WTC11 (cell line): ENCODE measurements at places on chromosomes 7 and 10. TPM values are rescaled to one million over a fixed set of nuclear protein-coding genes. Genes with fewer than 3 reads are reported as not detected.

DNA sequence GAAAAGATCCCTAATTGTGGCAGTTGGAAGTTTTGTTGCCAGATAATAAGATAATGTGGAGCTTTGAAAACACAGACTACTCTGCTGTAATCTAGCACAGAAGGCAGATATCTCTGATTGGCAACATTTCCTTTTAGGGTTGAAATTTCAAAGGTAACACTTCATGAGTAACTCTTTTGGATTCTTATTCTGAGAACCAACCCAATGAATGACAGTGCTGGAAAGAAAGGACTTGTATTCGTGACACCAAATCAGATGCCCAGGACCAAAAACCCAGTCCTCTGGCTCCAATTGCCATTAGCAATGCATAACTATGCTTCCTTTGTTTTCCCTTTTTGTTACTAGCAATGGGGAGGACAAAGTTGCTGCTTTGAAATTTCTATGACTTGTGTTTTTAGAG is 41.0 kb upstream of the ELMO1 start:
- no peak for DNase-seq

GRCh38 chr10:14403881-14404623 is 73.3 kb upstream of the FRMD4A start:
- no peak for DNase-seq

DNA sequence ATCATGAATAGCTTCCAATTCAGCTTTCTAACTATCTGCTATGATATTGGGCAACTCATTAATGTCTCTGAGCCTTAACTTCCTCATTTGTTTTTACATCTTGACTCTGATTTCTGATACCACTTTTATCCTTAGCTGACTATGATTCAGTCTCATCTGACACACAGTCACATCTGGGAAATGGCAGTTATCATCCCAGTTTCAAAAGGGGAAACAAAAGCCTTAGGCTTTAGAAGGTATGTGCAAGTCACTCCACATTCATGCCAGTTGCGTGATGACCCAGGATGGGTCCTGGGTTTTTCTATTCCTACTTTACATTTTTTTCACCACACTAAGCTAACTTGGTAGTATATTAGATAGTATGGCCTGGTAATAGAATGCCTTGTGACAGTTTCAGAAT is 12.7 kb downstream of the SCIN start:
- no peak for DNase-seq

- DNase-seq: no peak
These were observed 195.0 kb downstream of the AHR start for GRCh38 chr7:17493446-17493845.

- DNase-seq: no peak
These were observed 160.1 kb downstream of the CFTR start for GRCh38 chr7:117639966-117640365.

DNA sequence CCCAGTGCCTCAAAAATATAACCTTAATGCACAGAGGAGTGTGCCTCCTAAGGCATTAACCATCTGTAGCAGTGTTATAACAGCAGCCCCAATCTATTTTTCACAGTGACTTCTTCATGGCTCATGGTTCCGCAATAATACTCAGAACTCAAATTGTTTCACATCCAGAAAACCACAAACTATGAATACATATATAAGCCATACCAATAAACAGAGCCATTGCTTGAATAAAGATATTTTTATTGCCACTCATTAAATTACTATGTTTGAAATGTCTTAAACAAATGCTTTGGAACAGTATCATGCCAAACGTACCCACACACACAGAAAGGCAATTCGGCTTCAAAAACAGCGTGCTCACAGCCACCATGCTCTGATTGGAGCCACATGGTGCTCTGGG is 629.3 kb upstream of the NRP1 start:
- DNase-seq: no peak

DNA sequence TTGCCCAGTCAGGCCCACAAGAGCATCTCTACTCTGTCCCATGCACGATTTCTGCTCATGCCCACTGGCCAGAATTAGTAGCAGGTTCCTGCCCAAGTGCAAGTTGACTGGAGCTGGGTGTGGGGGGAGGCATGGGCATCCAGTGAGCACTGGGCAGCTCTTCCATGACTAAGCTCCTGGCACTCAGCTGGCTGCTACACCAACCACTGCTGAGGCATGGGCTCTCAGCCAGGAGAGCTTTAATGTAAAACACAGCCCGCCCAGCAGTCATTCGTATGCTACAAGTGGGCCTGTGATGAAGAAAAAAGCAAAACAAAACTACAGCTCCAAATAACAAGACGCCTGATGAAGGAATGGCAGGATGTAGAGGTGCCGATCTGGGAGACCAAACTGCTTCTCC is 335.4 kb upstream of the PFKP start:
- DNase-seq: no peak

DNA sequence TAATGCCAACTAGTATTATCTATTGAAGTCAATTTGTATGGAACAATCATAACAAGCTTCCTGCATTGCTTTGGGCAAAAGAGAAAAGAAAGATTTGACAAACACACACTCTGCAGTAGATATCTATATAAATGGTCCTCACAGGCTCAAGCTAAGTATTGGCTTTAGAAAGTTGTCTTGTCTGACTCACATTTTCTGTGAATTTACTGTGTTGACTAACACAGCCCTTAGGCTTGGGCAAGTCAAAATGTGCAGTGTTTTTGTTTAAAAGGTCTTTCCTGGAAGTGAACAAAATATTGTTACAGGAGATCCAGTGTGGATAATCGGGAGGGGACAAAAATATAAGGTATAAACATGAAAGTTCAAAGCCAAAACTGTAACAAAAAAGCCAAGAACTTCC is 194.4 kb downstream of the RELN start:
- no peak for DNase-seq

DNA sequence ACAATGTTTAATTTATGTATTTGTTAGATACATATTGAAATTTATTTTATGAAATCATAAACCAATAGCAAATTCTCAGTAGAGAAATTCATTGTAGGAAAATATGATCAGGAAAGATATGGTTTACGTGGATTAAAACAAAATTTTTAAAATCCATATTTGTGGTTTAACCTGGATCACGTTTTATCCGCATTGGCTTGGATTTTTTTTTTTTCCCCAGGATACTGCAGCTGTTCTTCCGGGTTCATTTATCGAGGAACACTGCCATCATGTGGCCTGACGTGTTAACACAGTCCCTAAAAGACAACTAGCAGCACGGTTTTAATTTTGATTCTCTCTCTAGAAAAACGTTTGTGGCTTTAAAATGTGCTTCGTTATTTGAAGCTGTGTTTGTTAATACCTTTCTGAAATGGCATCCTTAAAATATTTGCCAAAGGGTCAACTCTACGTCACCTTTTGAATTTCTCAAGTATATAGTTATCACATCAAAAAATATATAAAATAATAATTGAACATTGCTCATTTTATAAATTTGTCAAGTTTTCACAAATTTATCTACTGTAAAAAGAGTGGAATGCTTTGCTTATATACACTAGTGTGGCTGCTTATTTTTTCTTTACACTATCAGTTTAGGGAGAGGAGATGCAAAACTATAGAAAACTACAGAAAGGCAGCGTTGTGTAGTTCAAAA is 8.7 kb upstream of the ASB4 start:
- DNase-seq: peak; percentile 58

RBM20 gene
- total RNA-seq: 0.37 to 0.52 TPM (median 0.41 TPM) in 3 replicates

POM121C gene
- total RNA-seq: 52.7 to 54.7 TPM (median 53.8 TPM) in 3 replicates
